ENCODE measurements at places on chromosomes 7 and 10. TPM values are rescaled to one million over a fixed set of nuclear protein-coding genes. Genes with fewer than 3 reads are reported as not detected.

GRCh38 chr7:157568106-157568769, 231.4 kb downstream of the DNAJB6 start:
- DNase-seq, result no peak

DNA sequence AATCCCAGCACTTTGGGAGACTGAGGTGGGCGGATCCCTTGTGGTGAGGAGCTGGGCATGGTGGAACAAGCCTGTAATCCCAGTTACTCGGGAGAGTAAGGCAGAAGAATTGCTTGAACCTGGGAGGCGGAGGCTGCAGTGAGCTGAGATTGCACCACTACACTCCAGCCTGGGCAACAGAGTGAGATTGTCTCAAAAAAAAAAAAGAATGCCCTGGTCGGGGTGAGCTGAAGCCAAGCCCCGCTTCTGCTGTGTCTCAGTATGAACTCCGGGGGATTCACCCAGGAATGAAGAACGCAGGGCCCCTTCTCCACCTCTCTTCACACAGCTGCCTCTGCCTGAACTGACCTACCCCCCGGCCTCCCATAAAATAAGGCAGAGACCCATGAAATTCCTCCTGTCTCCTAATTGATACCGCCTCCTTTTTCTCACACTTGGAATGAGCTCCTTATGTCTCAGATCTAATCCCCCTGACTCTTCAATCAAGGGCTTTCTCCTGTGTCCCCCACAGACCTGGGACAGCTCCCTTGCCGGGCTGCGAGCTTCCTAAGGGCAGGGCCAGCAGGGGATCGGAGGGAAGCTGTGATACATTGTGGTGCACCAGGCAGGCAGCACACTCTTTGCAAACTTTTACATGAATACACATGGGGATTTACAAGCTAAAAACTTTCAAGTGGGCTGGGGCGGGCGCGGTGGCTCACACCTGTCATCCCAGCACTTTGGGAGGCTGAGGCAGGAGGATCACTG, 911 bp upstream of the ZP3 start:
- DNase-seq, result no peak

- DNase-seq, result no peak
These were observed 149.7 kb upstream of the AOAH start for GRCh38 chr7:36874041-36874440.

- no peak for DNase-seq
These were observed 197.9 kb downstream of the IMMP2L start for GRCh38 chr7:111364413-111364812.

DNA sequence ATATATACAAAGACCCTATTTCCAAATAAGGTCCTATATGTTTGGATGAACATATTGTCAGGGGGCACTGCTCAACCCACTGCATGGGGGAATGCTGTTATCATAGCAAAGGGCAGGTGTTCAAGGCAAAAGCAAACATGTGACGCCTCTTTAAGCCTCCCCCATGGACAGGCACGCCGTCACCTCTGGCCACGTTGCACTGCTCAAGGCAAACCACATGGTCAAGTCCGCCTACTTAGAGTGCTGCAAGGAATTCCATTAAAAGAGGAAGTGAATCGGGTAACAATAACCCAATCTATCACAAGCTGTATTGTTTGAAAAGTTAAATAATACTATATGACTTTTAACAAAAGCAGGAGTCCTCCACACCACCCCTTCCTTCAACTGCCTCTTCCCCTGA, 8.8 kb upstream of the CALD1 start:
- DNase-seq, result no peak

TUBB8 gene
- 0.95 TPM for polyA plus RNA-seq

GRCh38 chr10:85734791-85735190, 631.8 kb downstream of the GRID1 start:
- DNase-seq, result no peak

DKK1 gene
- 49.1 TPM for polyA plus RNA-seq

GIMAP6 gene
- 16.9 TPM for polyA plus RNA-seq

CHPF2 gene
- 24.9 TPM for polyA plus RNA-seq
